GM23248 (cell line): ENCODE measurements at places on chromosomes 4 and X.
A peak's percentile ranks its signal among the peaks of the same experiment; 100 is the strongest.

DNA sequence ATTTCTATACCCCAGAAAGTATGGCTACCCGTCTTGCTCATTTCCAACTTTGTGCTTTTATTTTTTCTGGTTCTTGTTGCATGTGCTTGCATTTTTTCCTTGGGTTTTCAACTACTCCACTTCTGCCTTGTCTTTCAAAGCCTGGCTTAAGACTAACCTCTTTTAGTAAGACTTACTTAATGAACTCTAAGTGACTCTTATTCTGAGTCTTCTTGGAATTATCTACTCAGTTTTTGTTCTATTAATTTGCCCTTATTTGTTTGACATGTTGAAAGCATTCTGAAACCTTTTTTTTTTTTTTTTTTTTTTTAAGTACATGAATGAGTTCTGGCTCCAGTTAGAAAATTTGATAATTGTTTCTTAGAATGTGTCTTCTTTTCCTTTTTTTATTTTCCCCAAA lies 74.8 kb downstream of the SLIT2 start:
- H3K27ac ChIP-seq = peak overlapping the region; percentile 2; the same call in 1 of the 2 replicates
- H3K36me3 ChIP-seq = no peaks in the 10 kb centered on the region
- H3K4me3 ChIP-seq = no peak overlapping the region
- no peak for DNase-seq
- no peaks in the 10 kb centered on the region for H3K27me3 ChIP-seq

GRCh38 chr4:108426493-108426892 lies 193.9 kb upstream of the RPL34 start:
- peaks cover 19% of the 10 kb centered on the region; the same call in 1 of the 2 replicates for H3K27me3 ChIP-seq
- DNase-seq = peak; percentile 45
- no peaks in the 10 kb centered on the region for H3K36me3 ChIP-seq
- no peak overlapping the region for H3K27ac ChIP-seq
- H3K4me3 ChIP-seq = peak overlapping the region; percentile 21; the same call in 1 of the 2 replicates

GRCh38 chr4:6785572-6785925 lies 3.0 kb downstream of the KIAA0232 start:
- no peak overlapping the region for H3K27ac ChIP-seq
- H3K36me3 ChIP-seq = 0 out of 2 replicates have a peak, but pooled peaks cover 4% of the 10 kb centered on the region
- H3K4me1 ChIP-seq = peaks cover 9% of the 10 kb centered on the region
- H3K27me3 ChIP-seq = no peaks in the 10 kb centered on the region
- DNase-seq = no peak

- DNase-seq = no peak
- H3K27me3 ChIP-seq = no peaks in the 10 kb centered on the region
- H3K27ac ChIP-seq = no peak overlapping the region
- H3K4me3 ChIP-seq = no peak overlapping the region
- no peaks in the 10 kb centered on the region for H3K4me1 ChIP-seq
- H3K36me3 ChIP-seq = no peaks in the 10 kb centered on the region
Observed at GRCh38 chr4:83703752-83704151, 167.8 kb downstream of the GPAT3 start.

DNA sequence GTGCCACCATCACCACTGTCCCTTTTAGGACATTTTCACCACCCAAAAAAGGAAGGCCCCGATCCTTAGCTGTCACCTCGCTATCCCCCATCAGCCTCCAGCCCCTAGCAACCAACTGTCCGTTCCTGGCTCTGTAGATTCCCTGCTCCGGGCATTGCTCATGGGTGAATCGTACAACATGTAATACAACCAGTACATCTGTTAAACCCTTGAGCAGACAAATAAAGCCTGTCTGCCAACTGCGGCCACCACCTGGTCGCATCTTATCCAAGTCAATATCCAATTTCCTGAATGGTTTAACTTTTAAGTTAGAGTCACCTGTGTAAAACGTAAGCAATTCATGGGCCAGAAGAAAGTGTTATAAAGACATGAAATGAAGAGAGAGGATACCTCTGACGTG lies 251.9 kb downstream of the AFAP1 start:
- no peak overlapping the region for H3K4me3 ChIP-seq
- H3K27ac ChIP-seq = no peak overlapping the region
- no peaks in the 10 kb centered on the region for H3K36me3 ChIP-seq
- H3K4me1 ChIP-seq = no peaks in the 10 kb centered on the region
- no peak for DNase-seq

DNA sequence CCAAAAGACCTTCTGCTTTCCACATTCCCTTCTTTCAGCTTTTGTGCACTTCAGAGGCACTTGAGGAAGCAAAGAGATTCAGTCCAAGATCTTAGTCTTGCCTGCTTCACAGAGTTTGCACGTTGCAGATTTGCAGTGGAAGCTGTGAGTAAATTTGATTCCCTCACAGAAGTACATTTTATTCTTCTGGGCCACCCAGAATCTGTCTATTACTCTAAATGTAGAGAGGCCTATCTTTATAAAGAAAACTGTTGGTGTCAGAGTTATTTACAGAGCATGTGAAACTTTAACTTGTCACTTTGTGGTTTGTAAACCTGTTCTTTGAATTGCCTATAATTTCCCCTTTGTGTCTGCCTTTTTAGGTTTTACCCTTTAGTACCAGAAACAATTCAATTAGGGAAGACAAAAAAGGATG lies 15.5 kb downstream of the SPRY1 start:
- H3K27me3 ChIP-seq = no peaks in the 10 kb centered on the region
- H3K27ac ChIP-seq = no peak overlapping the region
- H3K4me3 ChIP-seq = no peak overlapping the region
- peaks cover 45% of the 10 kb centered on the region for H3K4me1 ChIP-seq
- DNase-seq = peak; percentile 10
- H3K36me3 ChIP-seq = no peaks in the 10 kb centered on the region

- no peaks in the 10 kb centered on the region for H3K36me3 ChIP-seq
- no peaks in the 10 kb centered on the region for H3K27me3 ChIP-seq
- H3K4me1 ChIP-seq = no peaks in the 10 kb centered on the region
Observed at GRCh38 chrX:132776486-132777210, 181.8 kb downstream of the HS6ST2 start.

DNA sequence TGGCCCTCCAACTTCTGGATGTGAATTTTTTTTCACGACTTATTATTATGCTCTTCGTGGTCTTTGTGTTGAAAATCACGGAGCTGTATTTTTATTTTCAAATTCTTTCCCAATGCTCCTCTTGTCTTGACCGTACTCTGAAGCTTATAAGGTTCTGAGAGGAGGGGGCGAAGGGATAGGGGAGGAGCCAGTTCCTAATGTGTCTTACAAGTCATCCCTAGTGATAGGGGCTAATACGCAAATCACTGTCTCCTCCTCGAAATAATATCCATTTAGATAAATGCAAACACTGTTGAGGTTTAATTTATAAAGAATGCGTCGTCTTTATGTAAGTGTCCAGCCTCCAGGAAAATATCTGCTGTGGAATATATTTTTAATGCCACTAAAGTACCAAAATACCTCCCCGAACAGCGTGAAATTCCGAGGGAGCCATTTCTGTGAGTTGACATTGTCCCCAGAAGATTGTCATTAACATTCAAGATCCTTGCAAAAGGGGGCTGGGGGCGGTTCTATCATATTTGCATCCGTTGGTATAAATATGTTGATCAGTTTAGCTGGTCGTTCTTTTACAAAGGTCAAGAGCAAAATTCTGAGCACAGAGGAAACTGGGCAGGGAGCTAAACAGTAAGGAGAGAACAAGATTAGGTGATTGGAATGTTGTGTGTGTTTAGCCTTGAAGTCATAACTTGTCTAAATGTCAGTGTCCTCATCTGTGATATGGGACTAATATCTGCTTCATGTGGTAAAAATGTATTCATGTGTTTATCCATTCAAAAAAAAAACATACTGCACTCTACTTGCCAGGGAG lies 3.7 kb upstream of the FAT1 start:
- peaks cover 26% of the 10 kb centered on the region for H3K4me1 ChIP-seq
- H3K27me3 ChIP-seq = no peaks in the 10 kb centered on the region
- peak overlapping the region; percentile 86 for H3K27ac ChIP-seq
- H3K4me3 ChIP-seq = peak overlapping the region; percentile 88

GRCh38 chrX:150306002-150306401 lies 57.1 kb upstream of the MAMLD1 start:
- H3K27ac ChIP-seq = no peak overlapping the region
- no peaks in the 10 kb centered on the region for H3K36me3 ChIP-seq
- H3K4me1 ChIP-seq = no peaks in the 10 kb centered on the region
- H3K27me3 ChIP-seq = no peaks in the 10 kb centered on the region

DNA sequence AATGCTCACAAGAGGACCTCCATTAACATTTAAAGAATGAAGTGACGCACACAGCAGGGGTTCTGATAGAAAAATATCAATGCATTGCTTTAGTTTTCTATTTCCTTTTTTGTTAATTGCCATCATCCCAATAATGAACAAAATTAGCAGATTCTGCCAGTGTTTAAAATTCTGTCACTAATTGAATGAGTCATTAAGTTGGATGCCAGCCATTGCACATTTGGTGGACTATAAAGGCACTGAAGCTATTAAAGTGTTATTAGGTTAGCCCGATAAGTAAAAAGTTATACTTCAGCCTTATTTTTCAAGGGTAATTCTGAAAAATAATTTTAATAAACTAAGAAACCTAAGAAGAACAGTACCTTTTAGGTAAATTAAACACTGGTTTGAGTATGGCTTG lies 53.1 kb downstream of the MAP3K15 start:
- H3K36me3 ChIP-seq = no peaks in the 10 kb centered on the region
- H3K4me3 ChIP-seq = no peak overlapping the region

DNA sequence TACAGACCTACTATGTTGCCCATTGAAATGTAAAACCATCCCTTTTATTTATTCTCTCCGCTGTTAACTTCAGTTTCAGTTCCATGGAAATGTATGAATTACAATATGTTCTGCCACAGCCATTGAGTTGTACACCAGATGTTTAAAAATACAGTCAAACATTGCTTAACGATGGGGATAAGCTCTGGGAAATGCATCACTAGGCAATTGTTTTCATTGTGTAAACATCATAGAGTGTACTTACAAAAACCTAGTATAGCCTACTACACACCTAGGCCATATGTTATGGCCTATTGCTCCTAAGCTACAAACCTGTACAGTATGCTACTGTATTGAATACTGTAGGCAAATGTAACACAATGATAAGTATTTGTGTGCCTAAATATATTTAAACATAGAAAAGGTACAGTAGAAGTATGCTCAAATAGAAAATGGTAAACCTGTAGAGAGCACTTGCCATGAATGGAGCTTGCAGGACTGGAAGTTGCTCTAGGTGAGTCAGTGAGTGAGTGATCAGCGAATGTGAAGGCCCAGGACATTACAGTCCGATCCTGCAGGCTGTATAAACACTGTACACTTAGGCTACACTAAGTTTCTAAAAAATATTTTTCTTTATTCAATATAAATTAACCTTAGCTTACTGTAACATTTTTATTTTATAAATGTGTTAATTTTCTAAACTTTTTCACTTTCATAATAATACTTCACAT lies 2.7 kb upstream of the PF4V1 start:
- no peaks in the 10 kb centered on the region for H3K27me3 ChIP-seq
- H3K27ac ChIP-seq = no peak overlapping the region
- H3K4me3 ChIP-seq = no peak overlapping the region
- H3K4me1 ChIP-seq = no peaks in the 10 kb centered on the region
- no peaks in the 10 kb centered on the region for H3K36me3 ChIP-seq
- no peak for DNase-seq

GRCh38 chr4:92091335-92091734 lies 212.4 kb upstream of the GRID2 start:
- no peaks in the 10 kb centered on the region for H3K4me1 ChIP-seq
- no peaks in the 10 kb centered on the region for H3K27me3 ChIP-seq
- no peak overlapping the region for H3K27ac ChIP-seq
- H3K4me3 ChIP-seq = peak overlapping the region; percentile 67
- DNase-seq = peak; percentile 51
- no peaks in the 10 kb centered on the region for H3K36me3 ChIP-seq

DNA sequence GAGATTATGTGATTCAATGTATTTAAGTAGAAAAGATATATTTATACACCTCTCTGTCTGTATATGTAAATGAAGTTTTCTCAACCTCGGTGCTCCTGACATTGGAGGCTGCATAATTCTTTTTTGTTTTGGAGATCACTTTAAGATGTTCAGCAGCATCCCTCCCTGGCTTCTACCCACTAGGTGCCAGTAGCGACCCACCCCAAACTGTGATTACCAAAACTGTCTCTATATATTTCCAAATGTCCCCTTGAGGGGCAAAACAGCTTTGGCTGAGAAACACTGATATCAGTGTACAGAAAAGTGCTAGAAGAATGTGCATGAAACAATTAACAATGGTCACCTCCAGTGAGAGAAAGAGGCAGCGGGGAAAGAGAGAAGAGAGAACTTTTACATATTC lies 51.2 kb downstream of the DCX start:
- H3K4me3 ChIP-seq = no peak overlapping the region
- no peak for DNase-seq
- H3K27ac ChIP-seq = no peak overlapping the region

DNA sequence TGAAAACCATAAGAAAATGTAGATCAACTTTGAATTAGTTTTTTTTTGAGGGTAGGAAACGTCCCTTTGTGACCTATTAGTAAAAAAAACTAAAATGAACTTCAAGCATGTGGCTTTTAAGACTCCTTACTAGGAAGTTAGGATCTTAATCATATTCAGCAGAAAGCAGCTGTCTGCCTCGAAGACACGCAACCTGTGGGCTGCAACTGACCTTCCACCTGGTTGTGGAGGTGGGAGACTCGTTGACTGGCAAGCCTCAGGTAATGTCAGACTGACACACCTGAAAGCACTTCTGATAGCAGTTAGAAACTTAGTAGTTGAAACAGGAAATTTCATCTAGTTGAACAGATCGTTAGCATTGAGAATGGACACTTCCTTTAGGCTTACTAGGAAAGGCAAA lies 37.4 kb downstream of the CCNG2 start:
- 0 out of 2 replicates have a peak, but pooled peaks cover 6% of the 10 kb centered on the region for H3K27me3 ChIP-seq
- no peak overlapping the region for H3K27ac ChIP-seq
- DNase-seq = no peak
- H3K4me3 ChIP-seq = no peak overlapping the region
- H3K4me1 ChIP-seq = no peaks in the 10 kb centered on the region
- H3K36me3 ChIP-seq = no peaks in the 10 kb centered on the region

- no peak overlapping the region for H3K4me3 ChIP-seq
- no peak overlapping the region for H3K27ac ChIP-seq
- no peaks in the 10 kb centered on the region for H3K36me3 ChIP-seq
- H3K4me1 ChIP-seq = no peaks in the 10 kb centered on the region
- no peak for DNase-seq
Observed at GRCh38 chrX:46029777-46030176, 515.4 kb downstream of the ZNF674 start.

DNA sequence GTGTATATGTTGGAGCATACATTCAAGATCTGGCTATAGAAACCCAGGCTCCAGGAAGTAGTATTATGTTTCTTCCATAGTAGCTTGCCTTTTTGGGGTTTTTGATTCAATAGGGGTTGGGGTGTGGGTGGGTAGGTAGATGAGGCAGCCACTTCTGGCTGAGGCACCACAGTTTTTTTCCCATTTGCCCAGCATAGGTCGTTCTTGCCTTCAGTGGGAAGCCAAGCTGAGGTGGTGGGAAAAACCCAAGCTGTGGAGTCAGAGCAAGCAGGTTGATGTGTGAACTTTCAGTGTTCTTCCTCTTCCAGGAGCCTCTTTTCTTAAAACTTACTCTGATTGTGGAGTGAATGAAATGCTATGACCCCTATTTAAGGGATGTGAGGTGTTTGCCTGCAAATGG lies 67.0 kb upstream of the RPS6KA3 start:
- no peak overlapping the region for H3K27ac ChIP-seq
- H3K4me3 ChIP-seq = no peak overlapping the region
- no peaks in the 10 kb centered on the region for H3K27me3 ChIP-seq
- H3K36me3 ChIP-seq = no peaks in the 10 kb centered on the region
- H3K4me1 ChIP-seq = no peaks in the 10 kb centered on the region
- no peak for DNase-seq

- no peaks in the 10 kb centered on the region for H3K4me1 ChIP-seq
- H3K36me3 ChIP-seq = 0 out of 2 replicates have a peak, but pooled peaks cover 16% of the 10 kb centered on the region
- DNase-seq = no peak
- H3K4me3 ChIP-seq = no peak within 1 kb of the TSS
Observed at GRCh38 chrX:21855937-21856415, at the start of gene YY2. Gene YY2 (plus strand): TSS chrX:21855987. CDS start chrX:21856485, 498 bp downstream.

- no peaks in the 10 kb centered on the region for H3K4me1 ChIP-seq
- no peak for DNase-seq
- H3K4me3 ChIP-seq = no peak overlapping the region
- H3K27ac ChIP-seq = no peak overlapping the region
Observed at GRCh38 chr4:165711436-165711835, 161.6 kb upstream of the TLL1 start.
